ENCODE measurements at places on chromosomes 2 and 18.

GRCh38 chr2:145380436-145381017, 860.6 kb upstream of the ZEB2 start:
- no peak for DNase-seq
- no peak overlapping the region for H3K27ac ChIP-seq
- no peaks in the 10 kb centered on the region for H3K4me1 ChIP-seq
- H3K4me3 ChIP-seq, result no peak overlapping the region
- no peaks in the 10 kb centered on the region for H3K36me3 ChIP-seq

- H3K27ac ChIP-seq, result no peak overlapping the region
- H3K4me3 ChIP-seq, result no peak overlapping the region
- no peaks in the 10 kb centered on the region for H3K4me1 ChIP-seq
- H3K36me3 ChIP-seq, result no peaks in the 10 kb centered on the region
Measured at GRCh38 chr2:188473306-188473705, 181.6 kb downstream of the GULP1 start.

- H3K4me3 ChIP-seq, result no peak overlapping the region
- H3K4me1 ChIP-seq, result no peaks in the 10 kb centered on the region
- no peak overlapping the region for H3K27ac ChIP-seq
- no peaks in the 10 kb centered on the region for H3K36me3 ChIP-seq
- H3K27me3 ChIP-seq, result no peaks in the 10 kb centered on the region
Measured at GRCh38 chr2:48944956-48945355, 189.4 kb upstream of the LHCGR start.

DNA sequence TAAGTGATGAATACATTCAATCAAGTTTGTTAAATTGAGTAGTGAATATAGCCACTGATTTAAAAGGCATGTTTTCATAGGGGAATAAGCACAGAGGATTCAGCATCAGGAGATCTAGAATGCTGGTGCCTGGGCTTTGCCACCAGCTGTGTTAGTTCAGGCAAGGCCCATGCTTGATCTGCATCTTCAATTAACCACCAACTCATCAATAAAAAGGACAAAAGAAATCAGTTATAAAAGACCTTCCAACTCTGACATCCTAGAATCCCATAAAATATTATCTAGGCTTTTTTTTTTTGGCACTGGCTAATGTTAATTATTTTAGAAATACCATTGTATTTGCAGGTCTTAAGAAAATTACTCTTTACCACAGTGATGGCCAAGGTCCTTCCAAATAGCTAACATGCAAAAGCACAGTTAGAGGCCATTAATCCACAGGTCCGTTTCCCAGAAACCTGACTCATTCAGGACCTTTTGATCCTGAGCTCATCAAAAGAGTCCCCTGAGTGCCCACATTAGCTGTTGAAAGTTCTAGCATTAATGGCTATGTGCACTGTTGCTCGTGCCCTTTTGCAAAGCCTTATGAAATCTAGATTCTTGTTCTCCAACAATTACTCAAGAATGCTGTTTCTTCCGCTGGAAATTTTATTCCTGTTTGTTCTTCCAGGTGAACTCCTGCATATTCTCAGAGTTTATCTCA, 170.0 kb downstream of the CYRIA start:
- H3K36me3 ChIP-seq, result no peaks in the 10 kb centered on the region
- no peak overlapping the region for H3K4me3 ChIP-seq

- DNase-seq, result no peak
- H3K4me3 ChIP-seq, result no peak overlapping the region
- H3K27ac ChIP-seq, result no peak overlapping the region
Measured at GRCh38 chr2:151165105-151165684, 96.5 kb downstream of the RBM43 start.

DNA sequence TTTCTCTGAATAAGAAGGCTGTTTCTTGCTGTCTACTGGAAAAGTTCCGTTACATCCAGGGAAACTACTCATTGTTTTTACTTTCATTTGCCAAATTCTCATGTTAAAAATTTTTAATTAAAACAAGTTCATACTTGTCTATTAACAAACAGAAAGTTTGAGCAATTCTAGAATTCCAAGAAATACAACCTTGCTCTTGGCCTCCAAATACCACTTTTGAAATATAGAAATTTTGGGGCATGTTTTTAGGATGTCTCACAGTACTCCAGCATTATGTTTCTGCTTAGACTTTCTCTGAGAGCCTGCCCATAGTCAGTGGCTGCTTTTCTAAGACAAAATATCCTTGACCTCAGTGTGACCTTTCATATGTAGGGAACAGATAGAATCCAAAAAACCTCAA, 228.7 kb upstream of the RND3 start:
- DNase-seq, result no peak
- no peaks in the 10 kb centered on the region for H3K36me3 ChIP-seq
- H3K4me1 ChIP-seq, result no peaks in the 10 kb centered on the region
- no peaks in the 10 kb centered on the region for H3K27me3 ChIP-seq
- H3K27ac ChIP-seq, result no peak overlapping the region

DNA sequence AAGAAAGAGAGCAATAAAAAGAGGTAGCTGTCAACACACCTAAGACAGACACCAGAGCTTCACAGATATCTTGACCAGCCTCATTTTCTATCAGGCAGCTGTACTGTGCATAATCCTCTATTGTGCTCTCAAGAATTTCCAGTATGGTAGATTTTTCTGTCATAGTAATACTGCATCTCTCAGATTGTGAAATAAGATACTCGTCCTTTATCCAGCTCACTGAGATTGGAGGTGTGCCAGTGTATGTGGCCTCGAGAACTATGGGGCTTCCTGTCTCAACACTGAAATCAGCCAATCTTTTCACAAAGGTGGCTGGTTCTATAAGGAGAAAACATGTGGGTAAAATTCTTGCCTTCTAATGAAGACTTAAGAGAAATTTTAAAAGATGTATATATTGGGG, 88.9 kb downstream of the TTN start:
- H3K4me3 ChIP-seq, result no peak overlapping the region
- no peak overlapping the region for H3K27ac ChIP-seq
- no peaks in the 10 kb centered on the region for H3K36me3 ChIP-seq
- no peaks in the 10 kb centered on the region for H3K4me1 ChIP-seq

GRCh38 chr2:8889978-8890377, 52.6 kb upstream of the KIDINS220 start:
- no peaks in the 10 kb centered on the region for H3K36me3 ChIP-seq
- DNase-seq, result no peak

DNA sequence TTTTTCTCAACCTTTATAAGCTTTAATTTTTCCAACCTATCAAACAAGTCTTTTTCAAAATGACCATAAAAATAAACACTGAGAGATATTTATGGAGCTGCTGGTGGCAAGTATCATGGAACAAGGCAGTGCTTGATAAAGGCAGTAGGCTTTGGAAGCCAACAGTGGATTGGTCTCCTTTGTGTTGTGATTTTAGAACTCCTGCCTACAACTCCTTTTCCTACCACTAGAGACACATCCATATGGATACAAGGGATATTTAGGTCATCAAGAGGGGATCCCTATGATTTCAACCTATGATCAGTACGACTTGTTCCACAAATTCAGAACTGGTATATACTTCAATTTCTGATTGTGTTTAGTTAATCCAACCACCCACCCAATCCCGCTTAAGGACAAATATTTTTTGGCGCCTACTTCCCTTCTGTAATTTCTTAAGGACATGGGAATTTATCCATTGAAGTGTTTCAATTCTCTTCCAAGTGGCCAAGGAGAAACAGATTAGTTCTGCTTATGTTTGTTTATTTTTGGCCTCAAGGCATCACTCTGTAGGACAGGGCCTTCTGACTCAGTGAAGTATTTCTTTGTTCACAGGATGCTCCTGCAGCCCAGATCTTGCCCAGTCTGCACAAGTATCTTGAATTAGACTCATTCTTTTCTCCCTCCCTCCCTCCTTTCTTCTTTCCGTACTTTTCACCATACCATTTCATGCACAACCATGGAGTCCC, 2119.6 kb upstream of the PIK3C3 start:
- H3K36me3 ChIP-seq, result no peaks in the 10 kb centered on the region
- DNase-seq, result no peak
- no peaks in the 10 kb centered on the region for H3K4me1 ChIP-seq

DNA sequence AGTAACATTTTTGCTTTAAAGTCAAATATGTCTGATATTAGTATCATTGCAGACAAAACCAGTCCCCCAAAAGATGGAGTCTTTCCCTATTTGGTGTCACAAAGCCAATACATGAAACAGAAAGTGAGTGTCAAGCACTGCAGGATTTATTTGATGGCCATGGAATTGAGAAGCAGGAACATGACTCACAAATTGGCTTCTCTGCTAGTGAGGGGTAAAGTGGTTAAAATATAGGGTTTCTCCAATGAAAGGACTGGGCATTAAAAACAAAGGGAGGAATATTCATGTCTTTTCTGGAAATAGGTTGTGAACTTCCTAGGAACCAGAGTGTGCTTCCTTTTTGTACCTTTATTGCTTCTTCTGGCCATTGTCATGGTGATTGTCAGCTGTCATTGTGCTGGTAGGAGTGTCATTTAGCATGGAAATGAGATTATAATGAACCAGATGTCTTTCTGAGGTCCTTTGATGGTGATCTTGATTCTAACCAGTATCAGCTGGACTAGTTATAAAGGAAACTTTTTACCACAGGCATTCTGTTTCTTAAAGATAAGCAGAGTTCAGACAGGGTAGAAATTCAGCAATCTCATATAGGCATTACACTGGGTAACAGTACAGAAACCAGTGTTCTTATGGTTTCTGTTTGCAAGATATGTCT, 4.1 kb downstream of the REG1B start:
- no peak for DNase-seq
- H3K36me3 ChIP-seq, result no peaks in the 10 kb centered on the region
- H3K27ac ChIP-seq, result no peak overlapping the region
- no peak overlapping the region for H3K4me3 ChIP-seq

- no peaks in the 10 kb centered on the region for H3K27me3 ChIP-seq
- DNase-seq, result no peak
- H3K27ac ChIP-seq, result no peak overlapping the region
- H3K36me3 ChIP-seq, result no peaks in the 10 kb centered on the region
- no peak overlapping the region for H3K4me3 ChIP-seq
- no peaks in the 10 kb centered on the region for H3K4me1 ChIP-seq
Measured at GRCh38 chr2:104582471-104582870, 271.4 kb upstream of the POU3F3 start.

GRCh38 chr2:13543550-13543949, 826.8 kb downstream of the TRIB2 start:
- no peaks in the 10 kb centered on the region for H3K36me3 ChIP-seq
- H3K4me1 ChIP-seq, result no peaks in the 10 kb centered on the region
- H3K27ac ChIP-seq, result no peak overlapping the region
- no peak for DNase-seq
